ENCODE measurements at places on chromosomes 6 and 20.

- DNase-seq = no peak
These were observed 104.4 kb upstream of the SYNCRIP start for GRCh38 chr6:85747093-85747492.

DNA sequence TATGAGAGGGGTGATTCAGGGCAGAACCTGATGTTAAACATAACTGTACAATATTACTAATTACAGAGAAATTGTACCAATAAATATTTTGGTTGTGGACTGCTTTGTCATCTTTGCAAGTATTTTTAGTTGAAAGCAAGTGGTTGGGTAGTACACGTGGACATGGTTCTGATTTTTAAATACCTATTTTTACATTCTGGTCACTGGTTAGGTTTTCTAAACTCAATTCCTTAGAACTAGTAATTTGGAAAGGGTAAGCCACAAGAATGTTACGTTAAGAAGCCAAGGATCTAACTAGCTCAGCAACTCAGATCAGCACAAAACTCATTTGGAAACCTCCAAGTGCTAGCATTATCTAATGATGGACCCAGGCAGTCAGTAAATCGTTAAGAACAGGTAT lies 2.7 kb downstream of the EPB41L2 start:
- DNase-seq = no peak

- no peak for DNase-seq
These were observed 61.1 kb downstream of the IL20RA start for GRCh38 chr6:136983687-136984086.

- DNase-seq = no peak
These were observed 665.5 kb downstream of the BCKDHB start for GRCh38 chr6:80771941-80772340.

DNA sequence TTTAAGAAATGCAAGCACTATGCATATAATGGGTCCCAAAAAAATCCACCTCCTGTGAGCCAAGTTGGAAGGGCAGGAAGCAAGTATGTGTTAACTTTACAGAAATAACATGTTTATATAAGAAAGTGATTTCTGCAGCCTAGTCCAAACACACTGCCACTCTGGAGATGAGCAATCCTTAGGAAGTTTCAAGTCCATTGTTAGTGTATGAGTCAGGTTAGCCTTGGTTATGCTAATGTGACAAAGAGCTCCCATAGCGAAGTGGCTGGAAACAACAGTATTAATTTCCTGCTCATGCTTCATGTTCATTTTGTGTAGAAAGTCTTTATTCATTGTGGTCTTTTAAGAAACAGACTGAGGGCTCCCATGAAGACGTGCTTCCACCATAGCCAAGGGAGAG lies 121.4 kb downstream of the TBXT start:
- DNase-seq = no peak

- DNase-seq = no peak
These were observed 126.9 kb upstream of the VGLL2 start for GRCh38 chr6:117138425-117138824.

DNA sequence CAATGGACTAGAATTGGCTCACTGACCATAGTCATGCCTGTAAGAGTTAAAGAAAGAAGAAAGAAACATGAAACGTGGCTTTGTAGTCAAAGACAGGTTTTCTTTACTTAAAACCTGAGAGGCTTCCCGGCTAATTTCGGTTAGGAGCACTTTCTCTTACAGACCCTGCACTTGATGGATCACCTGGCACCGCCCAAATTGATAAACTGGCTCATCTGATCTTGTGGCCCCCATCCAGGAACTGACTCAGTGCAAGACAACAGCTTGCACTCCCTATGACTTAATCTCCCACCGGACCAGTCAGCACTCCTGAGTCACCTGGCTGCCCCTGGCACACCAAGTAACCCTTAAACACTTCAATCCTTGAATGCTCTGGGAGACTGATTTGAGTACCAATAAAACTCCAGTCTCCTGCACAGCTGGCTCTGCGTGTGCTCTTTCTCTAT lies 12.3 kb downstream of the TMEM14B start:
- no peak for DNase-seq

GRCh38 chr6:84304881-84305280 lies 77.4 kb upstream of the CEP162 start:
- no peak for DNase-seq

- DNase-seq = no peak
These were observed 67.4 kb downstream of the BTBD9 start for GRCh38 chr6:38572186-38572813.

GRCh38 chr6:83092756-83093399 lies 25.4 kb downstream of the DOP1A start:
- no peak for DNase-seq

DNA sequence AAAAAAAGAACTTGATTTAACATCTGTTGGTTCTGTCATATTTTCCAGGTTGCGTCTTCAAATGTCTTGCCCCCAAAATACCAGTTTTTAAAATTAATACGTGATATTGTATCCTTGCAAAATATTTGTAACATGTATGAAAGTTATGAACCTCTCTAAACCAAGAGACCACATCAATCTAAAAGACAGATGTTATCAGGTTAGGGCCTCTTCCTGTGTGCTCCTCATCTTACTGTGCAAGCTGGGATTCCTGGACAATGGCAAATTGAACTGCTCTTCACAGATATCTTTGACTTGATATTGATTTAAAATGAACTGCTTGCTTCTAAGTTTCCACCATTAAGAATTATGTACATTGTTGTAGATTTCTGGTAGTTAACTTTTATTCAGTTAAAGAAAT lies 9.6 kb downstream of the TMEM239 start:
- no peak for DNase-seq

DNA sequence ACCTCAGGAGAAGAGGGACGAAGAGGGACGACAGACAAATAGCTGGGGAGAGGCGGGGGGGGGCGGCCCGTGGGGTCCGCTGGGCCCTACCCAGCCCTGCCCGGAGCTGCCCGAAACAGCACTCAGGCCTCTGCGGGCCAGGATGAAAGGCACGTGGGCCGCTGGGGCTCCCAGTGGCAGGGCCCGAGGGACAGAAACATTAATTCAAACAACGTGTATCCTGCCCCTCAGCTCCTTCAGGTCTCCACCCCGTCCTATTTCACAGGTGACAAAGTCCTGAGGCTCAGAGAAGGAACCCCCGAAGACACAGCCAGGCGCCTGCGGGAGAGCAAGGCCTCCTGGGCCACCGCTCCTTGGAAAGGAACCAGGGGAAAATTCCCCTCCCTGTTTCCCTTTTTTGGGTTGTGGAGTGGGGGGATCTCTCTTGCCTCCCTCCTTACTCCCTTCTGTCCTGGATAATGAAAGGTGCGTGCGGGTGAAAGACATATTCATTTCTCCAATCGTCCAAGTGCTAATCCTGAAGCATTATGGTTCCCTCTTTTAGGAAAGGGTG lies 93.3 kb downstream of the RNASET2 start:
- no peak for DNase-seq

DNA sequence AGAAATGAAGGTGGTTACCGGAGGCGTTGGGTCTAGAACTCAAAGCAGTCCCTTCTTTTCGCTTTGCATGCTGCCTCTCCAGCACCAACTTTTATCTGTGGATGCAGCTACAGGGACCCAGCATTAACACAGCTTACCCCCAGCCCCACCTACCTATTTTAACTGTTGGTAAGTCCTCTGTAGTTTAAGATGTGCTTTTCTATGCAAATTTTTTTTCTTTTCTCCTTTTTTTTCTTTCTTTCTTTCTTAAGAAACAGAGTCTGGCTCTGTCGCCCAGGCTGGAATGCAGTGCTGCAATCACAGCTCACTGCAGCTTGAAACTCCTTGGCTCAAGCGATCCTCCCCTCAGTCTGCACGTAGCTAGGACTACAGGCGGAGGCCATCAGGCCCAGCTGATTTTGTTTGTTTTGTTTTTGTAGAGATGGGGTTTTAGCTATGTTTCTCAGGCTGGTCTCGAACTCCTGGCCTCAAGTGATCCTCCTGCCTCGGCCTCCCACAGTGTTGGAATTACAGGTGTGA lies 6.5 kb upstream of the USP45 start:
- peak; percentile 6 for DNase-seq

GRCh38 chr6:82264321-82264720 lies 16.8 kb upstream of the IBTK start:
- no peak for DNase-seq

Data from HepG2 (cell line).